ENCODE measurements at places on chromosomes 4 and X.

DNA sequence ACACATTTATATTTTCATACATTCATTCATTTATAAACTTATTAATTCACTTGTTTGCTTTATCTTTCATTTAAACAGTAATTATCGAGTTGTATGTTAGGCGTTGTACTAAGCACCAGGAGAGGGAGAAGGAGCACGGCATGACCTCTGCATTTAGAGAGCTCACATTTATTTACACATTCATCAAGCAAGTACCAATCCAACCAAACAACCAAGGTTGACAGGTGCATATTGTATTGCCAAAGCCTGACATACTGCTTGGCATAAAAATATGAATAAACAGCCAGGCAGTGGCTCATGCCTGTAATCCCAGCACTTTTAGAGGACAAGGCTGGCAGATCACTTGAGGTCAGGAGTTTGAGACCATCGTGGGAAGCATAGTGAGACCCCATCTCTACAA lies 37.0 kb upstream of the CLNK start:
- DNase-seq: no peak

- DNase-seq: no peak
Observed at GRCh38 chrX:54134269-54134668, 48.8 kb downstream of the FAM120C start.

DNA sequence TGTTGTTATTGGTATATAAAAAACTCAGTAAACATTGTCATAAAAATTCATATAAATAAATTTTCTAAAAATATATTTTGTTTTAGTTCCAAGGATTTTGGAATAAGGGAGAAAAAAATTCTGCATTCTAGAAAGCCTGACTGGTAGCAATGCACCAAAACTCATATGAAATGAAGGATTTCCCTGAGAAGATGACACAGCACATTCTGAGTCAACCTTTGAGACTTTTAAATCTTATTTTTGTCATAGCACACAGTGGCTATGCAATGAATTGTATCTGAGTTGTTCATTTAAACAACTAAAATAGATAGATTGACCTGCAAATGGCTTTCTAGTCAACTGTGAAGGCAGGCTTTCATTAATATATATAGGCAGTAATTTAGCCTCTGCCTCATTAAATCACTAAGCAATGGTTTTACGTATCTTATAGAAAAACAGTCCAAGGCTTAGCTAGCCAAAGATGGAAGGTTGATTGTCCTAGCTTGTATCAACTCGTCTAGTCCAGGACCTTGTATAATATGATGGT lies 239.1 kb upstream of the NEIL3 start:
- no peak for DNase-seq

DNA sequence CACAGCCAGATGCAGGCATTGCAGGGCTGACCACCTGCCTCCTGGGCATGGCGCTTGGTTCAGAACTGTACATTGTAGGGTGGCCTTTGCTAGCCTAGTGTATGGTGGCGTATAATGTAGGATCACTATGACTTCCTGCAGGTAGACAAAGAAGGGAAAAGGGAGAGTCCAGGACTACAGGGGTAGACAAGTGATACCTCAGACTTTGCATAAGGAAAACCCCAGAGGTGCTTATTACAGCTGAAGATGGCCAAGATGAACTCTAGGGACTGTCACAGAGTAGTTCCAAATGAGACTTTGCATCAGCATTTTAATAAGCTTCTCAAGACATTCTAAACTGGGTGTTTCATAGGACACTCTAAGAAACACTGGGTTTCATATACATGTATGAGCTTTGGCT lies 116.4 kb upstream of the PUDP start:
- no peak for DNase-seq

DNA sequence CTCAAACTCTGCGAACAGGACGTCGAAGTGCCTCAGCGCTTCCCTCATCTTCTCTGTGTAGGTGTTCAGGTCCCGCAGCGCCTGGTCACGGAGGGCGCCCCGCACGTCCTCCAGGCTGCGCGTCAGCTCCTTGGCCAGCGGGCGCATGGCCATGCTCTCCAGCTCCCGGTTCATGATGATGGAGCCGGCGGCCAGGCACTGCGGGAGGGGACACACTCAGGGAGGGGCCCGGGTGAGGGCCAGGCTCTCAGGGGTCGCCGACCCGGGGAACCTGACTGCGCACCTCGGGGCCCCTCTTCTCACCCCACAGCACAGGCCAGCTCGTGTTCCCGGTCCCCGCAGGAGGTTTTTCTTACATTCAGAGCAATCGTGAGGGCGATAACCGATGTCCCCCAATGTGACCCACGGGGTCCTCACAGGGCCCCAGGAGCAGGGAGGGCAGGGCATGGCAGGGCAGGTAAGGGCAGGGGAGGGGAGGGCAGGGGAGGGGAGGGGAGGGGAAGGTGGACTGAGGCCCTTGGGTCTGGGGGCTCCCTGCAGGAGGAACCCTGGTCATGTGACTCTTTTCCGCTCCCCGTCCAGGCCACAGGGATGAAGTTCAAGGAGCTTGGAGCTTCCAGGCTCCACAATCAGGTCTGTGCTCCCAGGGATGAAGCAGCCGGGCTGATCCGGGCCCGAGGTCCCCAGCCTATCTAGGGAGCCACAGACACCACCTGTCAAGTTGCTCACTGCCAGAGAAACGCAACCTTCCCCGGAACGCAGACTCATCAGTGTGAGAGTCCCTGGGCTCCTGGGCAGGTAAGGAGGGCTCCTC lies 77.8 kb upstream of the MXD4 start:
- DNase-seq: no peak

DNA sequence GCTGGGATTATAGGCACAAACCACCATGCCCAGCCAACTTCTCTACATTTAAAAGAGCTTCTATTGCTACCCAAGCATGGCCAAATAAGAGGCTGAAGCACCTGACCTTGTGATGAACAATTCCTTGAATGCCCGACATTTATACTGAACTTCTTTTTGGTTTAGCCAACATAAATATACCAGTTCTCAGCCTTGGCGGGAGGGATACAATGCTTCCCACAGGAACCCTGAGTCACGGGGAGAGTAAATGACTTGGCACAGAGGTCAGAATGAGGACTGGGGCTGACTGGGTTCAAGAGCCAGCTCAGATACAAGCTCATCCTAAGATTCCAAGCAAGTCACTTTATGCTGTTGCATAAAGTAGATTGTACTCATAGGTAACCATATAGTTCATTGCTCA lies 6.1 kb downstream of the HOPX start:
- no peak for DNase-seq

- DNase-seq: no peak
Observed at GRCh38 chr4:185227713-185228278, 18.4 kb downstream of the SNX25 start.

GRCh38 chr4:137421796-137422195 lies 110.5 kb downstream of the PCDH18 start:
- DNase-seq: no peak

- peak; percentile 41 for DNase-seq
Observed at GRCh38 chrX:133350751-133351150, 64.5 kb downstream of the GPC4 start.

GRCh38 chr4:120853161-120853935 lies 69.2 kb downstream of the PRDM5 start:
- no peak for DNase-seq

DNA sequence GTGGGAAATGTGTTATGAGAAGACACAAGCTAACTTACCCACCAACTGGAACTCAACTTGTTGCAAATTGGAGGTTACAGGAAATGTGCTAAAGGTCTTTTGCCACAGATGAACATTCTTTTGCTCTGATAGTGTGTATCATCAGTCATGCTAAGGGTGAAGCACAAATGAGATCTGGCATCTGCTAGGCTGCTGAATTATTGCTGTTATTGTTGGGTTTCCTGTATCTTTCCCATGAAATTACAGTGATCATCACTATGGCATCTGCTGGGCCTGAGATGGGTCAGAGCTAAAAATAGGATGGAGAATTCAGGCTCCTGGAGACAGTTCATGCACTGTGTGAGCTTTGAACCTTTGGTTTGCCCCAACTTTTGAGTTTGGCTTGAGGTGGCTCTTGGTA lies 124.5 kb downstream of the NPNT start:
- DNase-seq: no peak

DNA sequence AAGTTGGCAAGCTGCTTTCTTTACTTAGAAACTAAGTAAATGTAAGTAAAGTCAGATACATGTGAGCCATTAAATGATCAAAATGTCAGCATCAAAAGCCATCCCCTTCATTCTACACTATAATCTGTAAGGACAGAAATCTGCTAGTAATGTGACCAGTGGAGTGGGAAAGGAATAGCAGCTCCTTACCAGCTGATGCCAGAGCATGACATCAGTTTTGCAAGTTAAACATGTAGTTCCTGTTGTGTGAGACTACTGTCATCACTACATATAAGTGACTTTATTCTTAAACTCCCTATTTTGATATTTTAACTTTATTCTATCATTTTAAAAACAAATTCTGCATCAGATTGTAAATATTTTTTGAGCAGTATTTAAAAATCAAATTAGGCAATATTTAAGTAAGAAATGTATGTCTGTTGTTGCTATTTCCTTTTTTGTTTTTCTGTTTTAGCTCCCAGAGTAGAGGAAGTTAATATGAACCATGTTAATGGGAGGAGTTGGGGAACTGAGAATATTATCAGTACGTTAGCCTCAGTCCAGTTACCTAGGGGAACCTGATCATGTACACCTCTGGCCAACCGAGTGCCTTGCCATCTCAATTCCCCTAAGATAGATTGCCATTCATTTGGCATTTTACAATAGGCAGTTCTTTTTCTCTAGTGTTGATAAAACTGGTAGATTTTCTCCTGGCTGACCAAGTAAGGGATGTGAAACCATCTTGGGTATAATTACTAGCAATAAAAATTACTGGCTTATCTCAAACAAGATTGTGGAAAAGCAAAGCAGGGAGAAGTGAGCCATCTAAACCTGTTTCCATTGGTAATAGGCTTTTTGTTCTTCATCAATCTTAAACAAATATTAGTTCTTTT lies 34.7 kb downstream of the CCNI start:
- DNase-seq: no peak

DNA sequence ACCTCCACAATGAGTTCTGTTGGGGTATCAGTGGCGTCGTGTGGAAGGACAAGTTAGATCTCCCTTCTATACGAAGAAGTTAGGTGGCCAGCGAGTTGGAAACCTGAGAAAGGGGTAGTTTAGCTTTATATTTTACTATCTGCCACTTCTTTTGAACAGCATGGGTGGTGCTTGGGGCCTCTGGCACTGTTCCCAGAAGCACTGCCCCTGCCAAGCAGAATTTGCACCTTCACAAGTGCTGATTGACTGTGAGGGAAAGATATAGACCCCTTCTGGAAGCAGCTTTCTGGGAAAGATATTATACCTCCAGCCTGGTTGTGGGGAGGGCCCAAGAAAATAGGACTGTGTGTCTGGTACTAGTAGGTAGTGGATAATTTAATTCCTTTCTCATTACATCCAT lies 246.9 kb downstream of the FBXO8 start:
- DNase-seq: no peak

DNA sequence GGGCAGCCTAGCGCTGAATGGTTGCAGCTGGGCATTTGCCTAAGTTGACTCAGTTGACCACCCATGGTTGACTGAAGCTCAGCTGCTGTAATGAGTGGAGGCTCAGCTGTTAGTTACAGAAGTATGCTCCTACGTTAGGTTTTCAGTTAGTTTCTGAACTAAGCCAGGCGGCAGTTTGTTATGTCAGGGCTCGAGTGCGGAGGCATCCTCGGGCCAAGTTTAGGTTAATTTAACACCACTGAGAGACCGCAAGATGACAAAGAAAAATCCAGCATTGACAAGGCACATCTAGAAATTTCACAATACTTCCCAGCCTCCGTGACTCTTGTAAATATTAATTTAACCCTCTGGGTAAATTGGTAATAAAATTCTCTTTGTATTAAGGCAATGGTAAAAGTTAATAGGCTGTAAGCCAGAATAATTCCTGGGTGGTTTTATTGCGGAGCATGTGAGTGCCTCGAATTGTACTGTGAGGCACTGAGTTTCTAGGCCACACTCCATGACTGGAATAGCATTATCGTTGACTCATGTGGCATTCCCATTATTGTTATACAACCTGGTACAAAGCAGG lies 33.1 kb upstream of the CDKN2AIP start:
- DNase-seq: no peak

GRCh38 chr4:16120720-16121119 lies 36.9 kb upstream of the PROM1 start:
- no peak for DNase-seq

GRCh38 chrX:74187211-74187610 lies 116.8 kb upstream of the ZCCHC13 start:
- DNase-seq: no peak

DNA sequence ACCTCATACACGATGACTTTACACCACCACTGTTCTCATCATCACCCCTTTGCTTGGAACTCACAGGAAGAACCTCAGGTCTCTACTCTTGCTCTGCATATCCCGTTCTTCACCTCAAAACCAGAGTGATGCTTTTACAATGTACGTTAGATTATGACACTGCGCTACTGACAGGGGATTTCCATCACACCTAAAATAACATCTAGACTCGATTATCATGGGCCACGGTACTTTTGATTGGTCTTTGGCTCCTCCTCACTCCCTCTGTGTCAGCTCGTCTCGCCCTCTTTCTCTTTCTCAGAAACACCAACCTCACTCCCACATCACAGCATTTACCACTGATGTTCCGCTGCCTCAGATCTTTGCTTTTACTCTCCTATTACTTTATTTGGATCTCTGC lies 172.4 kb downstream of the TLL1 start:
- no peak for DNase-seq

DNA sequence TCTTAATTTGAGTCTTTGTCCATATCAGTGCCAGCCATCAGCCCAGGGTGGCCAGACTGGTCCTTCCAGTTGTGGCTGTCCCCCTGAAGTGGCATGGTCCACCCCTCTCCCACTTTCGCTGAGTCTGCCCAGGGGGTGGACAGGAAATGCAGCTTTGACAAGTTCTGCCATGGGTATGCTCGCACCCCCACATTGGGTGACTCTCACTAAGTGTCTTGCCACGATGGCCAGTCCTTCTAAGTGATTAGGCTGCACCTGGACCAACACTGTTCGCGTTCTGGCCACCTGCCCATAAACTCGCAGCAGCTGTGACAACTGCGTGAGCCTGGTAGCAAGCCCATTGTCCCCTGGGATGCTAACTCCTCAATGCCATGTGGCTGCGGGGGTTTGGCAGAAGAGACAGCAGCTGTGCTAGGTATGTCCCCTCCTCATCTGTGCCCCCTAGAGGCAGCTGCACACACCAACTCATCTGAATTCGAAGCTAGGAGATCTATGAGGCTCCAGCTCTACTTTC lies 10.0 kb upstream of the LNX1 start:
- DNase-seq: no peak

DNA sequence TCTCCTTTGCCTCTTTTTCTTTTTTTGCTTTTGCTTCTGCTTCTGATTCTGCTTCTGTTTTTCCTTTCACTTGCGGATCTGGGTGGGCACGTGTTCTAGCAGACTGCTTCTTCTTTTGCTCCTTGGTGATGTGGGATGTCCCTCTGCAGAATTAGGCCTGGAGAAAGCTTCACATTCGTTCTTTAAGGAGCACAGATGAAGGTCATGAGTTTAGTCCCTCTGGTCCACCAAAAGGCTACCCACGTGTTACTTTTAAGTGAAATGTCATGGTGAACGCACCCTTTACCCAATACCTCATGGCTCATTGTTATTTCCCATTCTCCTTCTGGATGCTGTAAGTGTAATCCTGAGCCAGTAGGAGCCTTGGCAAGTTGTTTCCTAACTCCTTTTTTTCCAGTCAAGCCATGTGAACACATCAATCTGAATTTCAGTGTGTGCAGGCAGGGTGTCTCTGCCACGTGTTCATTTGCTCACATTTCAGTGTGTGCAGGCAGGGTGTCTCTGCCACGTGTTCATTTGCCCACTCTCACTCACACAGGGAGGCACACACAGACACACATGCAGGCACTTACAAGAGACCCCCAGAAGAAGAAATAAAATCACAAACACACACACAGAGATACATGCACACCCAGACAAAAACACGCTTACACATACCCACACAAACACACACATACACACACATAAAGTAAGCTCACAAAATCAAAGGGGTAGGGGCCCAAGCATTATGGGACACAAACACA lies 36.9 kb downstream of the NBDY start:
- no peak for DNase-seq

Measured in right lung (tissue), 10 donors.